HEK293T (cell line): ENCODE measurements at places on chromosomes 7 and 10.

DNA sequence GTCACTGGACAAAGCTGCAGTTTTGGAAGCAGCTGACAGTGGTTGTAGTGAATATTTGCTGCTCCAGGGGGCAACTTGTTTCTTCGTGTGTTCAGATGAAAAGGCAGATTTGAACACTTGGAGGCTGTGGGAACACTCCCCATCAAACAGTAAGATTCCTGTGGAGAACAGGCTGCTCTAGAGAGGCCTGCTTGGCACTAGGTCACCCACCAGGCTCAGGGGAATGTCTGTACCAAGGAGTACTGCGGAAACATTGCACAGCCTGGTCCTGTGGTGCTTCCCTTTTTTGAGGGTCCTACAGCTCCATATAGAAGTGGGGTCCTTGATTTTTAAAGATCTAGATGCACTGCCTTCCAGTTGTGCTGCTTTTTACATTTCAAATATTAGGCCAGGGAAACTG is 97.5 kb downstream of the CXCL12 start:
- no peak for DNase-seq

DNA sequence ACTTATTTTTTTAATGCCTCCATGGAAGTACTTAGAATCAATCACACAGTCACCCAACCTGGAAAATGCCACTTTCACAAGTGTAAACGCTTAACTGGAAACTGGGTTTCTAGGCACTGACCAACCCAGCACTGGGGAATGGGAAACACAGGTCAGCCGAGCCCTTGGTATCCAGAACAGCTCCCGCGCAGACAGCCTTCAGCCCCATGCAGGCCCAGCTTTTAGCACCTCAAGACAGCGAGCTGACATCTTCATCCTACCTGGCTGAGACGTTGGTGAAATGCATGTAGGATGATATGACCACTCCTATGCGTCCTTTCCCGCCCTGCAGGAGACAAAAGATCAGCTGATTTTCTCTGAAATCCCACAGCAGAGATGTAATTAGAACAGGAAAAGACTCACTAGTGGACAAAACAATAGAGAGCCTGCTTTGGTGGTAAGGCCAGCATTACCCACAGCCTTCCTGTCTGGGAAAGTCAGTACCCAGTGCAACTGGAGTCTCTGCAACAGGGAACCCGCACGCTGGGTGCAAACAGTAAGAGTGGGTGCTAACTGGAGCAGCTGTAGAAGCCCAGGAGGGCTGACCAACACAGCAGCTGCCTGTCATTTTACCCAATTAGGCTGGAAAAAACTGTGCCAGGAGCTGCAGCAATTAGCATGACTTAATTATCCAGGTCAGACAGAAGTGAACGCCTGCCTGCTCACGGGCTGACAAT is 153.7 kb downstream of the TNS3 start:
- DNase-seq, result no peak

DNA sequence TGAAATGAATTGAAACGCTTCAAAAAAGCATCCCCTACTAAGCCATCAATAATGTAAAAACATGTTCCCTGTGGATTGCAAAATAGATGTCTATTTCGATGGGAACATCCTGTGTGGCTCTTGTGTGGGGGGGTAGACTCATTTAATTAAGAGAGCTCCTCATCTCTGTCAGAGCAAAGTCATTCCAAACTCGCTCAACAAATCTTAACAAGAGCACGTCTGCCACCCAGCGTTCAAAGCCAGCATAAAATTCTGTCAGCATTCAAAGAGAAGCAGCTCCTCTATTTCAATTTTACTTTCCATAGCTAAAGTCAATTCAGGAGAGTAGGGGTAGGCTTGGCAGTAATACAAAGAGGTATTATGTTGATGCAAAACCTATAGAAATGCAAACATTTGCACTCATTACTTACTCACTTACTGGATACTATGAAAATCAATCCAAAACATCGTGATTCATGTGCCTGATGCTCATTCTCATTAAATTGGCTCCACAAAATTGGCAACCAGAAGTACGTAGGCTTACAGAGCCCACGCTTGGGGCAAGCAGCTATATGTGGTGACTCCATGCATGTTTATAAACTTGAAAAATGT is 114.9 kb downstream of the IPMK start:
- DNase-seq, result peak; percentile 47

DNA sequence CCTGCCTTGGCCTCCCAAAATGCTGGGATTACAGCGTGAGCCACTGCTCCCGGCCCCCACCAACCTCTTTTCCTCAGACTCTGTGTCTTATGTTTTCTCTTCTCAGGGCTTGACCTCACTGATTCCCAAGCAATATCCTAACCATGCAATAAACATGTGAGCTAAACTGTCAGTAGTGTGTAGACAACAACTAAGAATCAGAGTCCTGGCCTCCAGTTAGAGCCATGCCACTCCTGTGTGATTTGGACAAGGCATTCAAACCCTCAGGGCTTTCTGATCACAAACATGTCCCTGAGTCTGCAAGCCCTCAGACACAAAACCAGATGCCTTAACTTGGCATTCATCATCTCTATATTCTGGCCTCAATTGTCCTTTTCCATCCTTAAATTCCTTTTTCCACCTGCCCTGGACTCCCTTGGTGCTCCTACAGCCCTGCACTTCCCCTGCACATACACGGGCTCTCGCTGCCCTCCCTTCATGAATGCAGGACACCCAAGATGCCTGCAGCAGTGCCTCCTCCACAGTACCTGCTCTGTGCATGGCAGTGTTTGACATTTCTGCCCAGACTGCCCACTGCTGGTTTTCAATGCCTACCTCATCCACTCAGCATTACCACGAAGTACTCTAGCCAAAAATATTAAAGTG is 142.8 kb downstream of the CYP26A1 start:
- no peak for DNase-seq

DNA sequence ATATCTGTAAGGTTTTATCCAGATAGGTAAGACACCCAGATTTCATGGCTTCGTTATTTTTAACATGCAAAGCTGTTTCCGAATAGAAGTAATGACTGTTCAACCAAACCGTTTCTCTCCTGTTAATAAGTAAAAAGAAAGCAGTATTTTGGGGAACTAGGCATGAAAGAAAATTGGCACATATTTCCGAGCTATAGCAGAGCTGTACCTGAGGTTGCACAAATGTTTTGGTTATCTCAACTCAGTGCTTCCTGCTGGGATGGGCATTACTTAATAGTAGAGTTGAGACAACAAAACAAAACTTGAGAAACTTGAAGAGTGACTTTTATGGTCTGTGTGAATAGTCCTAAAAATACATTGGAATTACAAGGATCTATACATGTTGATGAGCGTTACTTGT is 564.3 kb upstream of the SORCS1 start:
- DNase-seq, result no peak

DNA sequence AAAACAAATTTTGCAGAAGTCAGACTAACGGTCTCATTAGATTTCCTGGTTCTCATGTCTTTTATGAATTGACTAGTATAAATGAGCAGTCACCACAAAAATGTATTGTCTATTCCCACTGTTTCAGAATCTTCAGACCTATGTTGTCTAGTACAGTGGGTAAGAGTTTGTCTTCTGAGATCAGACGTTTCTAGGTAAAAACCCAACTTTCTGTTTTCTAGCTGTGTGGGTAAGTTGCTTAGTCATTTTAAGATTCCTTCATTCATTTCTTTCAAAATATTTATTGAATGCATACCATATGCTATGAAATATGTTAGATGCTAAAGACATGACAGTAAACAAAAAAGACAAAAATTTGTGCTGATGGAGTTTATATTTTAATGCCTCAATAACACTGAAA is 156.3 kb downstream of the POLR1F start:
- no peak for DNase-seq

- DNase-seq, result no peak
Observed at GRCh38 chr10:26478061-26478460, 39.9 kb downstream of the APBB1IP start.
